Amygdala (tissue), 56 donors: ENCODE measurements at places on chromosomes 16 and 17.

DNA sequence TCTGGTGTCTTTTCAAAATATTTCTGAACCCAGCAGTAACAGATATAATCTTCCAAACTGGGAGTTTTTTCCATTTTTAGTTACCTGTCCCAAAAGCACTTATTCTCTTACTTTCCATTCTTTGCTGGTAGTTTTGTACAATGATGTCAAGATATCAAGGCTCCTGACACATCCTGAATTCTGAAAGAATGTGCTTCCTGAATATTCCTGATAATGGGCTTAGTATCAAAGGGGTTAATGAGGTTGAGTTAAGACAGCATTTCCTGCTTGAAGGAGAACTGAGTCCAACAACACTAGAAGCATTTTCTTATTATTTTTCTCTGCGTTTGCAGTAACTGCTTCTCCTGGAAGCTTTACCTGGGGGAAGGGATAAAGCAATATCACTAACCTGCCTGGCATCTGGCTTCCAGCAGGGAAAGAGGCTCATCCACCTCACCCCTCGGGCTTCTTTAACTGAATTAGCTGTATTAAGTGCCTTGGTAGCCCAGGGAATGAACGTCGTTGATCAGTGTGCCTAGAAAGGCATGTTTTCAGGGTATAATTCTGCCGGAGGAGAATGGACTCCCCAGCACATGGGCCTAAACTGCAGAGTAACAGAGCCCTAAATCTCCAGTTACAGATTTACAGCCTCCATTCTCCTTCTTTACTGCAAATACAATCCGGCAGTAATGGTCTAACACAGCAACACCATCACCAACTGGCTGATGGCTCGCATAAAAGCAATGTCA is 134.4 kb downstream of the SNX11 start:
- no peak for DNase-seq

DNA sequence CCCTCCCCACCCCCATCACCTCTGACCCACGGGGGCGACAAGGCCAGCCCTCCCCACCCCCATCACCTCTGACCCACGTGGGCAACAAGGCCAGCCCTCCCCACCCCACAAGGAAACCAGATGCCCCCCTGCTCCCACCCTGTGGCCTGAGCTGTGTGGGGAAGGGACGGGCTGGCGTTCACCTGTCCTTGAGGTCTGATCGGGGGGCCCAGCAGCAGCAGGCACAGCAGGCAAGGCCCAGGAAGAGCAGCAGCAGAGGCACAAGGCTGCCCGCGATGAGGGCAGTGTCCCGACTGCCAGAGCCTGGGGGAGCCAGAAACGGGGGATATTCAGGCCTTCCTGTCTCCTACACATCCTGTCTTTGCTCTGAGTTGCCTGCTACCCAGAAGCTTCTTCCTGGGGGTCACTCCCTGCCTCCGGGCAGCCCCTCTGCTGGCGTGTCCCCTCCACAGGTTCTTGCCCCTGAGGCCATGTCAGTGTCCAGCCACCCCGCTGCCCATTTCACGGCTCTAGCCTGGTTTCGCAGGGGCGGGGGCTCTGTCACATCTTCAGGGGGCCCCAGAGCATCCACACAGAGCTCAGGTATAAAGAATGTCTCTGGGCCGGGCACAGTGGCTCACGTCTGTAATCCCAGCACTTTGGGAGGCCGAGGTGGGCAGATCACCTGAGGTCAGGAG is 6.8 kb downstream of the SCARF1 start:
- no peak for DNase-seq

DNA sequence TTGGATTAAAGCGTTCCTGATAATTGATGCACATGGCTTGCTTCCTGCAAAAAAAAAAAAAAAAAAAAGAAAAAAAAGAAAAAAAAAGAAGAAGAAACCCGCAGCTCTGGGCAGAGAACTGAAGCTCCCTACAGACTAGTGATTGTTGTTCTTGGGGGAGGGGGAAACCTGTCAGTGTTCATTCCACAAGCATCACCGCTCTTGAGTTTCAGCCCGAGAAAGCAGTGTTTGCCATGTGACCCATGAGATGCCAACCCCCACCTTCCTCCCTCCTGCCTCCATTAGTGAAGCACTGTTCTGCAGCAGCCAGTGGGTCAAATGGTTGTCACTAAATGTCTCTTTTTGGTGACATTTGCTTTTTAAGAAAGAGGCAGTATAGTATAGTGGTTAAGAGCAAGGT is 1.7 kb downstream of the USP43 start:
- DNase-seq: no peak

DNA sequence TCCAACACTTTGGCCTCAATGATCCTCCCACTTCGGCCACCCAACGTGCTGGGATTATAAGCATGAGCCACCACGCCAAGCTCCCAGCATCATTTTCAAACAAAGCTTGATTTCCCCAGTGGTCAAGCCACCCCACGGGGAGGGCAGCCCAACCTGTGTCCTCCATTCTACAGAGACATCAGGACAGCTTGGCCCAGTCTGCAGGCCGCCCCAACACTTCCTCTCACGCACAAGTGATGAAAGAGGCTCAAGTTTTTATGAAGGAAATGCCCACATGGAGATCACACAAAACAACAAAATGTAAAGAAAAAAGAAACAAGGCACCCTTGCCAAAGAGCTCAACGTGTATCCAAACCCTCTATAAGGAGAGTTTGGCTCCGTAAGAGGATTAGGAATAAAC is 112.4 kb downstream of the XYLT1 start:
- DNase-seq: no peak

- no peak for DNase-seq
Measured at GRCh38 chr17:50556803-50557202, 3.7 kb upstream of the CACNA1G start.

DNA sequence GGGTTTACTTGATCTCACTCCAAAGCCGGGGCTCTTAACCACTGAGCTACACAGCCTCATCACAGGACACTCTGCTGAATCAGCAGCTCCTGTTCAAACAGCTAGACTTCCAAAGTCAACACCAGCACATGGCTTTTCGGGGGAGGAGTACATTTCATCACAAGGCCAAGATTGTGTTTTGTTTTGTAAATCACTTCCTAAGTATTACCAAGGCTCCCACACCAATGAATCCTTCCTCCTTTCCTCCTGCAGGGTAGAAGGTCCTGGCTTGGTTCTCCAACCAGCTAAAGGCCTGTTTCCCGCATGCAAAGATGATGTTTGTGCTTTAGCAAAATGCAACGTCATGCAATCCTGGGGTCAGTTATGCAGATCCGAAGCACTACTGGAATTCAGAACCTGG is 152.5 kb downstream of the XYLT1 start:
- no peak for DNase-seq

- no peak for DNase-seq
Measured at GRCh38 chr16:88678224-88678979, 7.9 kb downstream of the SNAI3 start.

GRCh38 chr17:61970030-61970429 is 42.2 kb upstream of the INTS2 start:
- no peak for DNase-seq

DNA sequence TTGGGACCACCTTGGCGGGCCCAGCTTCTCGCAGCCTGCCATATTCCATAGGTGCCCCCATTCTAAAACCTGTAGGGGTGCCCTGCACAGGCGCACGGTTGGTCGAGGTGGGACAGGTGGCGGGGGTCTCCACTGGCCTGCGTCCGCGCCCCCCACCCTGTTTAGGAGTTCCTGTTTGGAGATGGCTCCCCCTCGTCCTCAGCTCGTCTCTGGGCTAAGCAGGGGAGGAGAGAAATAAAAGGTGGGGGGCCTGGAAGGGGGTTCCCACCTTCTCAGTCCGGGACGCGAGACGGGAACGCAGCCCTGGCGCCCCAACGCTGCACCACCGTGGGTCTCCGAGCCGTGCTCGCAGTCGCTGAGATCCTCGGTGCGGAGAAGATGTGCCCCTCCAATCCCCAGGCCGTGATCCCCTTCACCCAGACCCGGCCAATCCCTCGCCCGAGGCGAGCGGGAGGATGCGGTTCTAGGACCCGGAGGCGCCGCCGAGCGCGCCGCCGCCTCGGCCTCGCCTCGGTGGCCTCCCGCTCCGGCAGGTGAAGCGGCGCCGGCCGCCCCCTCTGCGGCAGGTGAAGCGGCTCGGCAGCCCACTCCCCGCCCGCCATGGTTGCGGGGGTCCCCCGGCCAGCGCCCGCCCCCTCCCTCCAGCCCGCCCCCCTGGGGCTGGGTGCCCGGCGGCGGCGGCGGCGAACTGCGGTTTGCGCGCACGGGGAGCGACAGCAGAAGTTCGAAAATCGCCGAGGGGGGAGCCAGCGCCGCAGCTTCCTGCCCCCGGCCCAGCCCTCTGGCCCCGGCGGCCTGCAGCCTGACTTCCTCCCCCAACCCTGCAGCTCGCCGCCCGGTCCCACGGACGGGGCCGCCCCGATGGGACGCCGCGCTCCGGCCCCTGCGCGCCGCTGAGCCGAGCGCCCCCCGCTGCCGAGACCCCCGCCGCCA is at the start of gene FMNL1:
Gene FMNL1, plus strand, starts transcription at position 805 of the 933 bp plus-strand sequence. CDS start 240 bp downstream, outside the sequence.
- no peak for DNase-seq

GRCh38 chr17:17351901-17352781 is 49.0 kb downstream of the NT5M start:
- no peak for DNase-seq

GRCh38 chr17:54909766-54910165 is 9.1 kb downstream of the TOM1L1 start:
- DNase-seq: no peak

DNA sequence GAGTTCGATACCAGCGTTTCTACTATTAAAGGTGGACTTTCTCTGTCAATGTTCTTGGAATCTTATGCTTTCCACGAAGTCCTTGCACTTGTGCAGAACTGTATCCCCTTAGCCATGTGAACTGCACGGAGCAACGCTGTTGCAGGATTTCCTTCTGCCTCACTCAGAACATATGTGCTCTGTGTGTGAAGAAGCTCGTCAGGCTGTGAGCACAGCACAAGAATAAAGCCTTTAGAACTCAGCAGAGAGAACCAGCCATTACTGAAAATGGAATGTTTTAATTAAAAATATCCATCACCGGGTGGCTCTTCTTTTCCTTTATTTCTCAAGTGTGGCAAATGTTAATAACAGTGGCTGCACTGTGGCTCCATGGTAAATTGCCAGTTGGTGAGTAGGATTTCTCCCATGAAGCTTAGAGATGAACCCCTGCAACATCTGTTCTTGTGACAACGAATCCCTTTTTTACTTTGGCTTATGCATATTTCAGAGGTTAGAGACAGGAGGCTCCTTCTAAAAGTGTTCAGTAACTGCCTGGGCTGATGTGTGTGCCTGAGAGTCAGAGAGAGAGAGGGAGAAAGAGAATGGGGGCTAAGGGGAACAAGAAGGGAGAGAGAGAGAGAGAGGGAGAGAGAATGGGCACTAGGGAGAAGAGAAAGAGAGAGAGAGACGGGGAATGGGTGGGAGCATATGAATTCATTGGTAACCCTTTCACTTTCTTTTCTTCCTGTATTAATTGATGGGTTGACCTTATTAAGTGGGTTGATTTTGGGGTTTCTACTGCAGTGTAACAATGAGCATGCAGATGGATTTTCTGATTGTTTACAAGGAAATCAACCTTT is 50.0 kb downstream of the RPTOR start:
- no peak for DNase-seq

GRCh38 chr17:2215616-2216364 is 87.8 kb downstream of the SMG6 start:
- DNase-seq: no peak

DNA sequence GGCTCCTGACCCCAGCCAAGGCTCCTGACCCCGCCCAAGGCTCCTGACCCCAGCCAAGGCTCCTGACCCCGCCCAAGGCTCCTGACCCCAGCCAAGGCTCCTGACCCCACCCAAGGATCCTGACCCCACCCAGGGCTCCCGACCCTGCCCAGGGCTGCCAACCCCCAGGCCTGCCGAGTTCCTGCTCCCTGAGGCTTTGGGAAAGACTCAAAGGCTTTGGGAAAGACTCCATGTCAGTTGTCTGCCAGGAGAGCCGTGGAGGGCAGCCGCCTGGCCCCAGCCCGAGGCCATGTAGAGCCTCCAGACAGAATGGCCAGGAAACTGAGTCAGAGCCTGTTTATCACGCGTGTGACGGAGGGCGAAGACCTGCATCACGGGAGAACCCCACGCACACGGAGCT is 21.1 kb downstream of the CBFA2T3 start:
- DNase-seq: no peak
